H9 (cell line): ENCODE measurements at places on chromosomes 7 and 10.

- no peak for DNase-seq
These were observed 119.1 kb downstream of the MAGI2 start for GRCh38 chr7:79334334-79334733.

- DNase-seq = no peak
These were observed 35.4 kb upstream of the FAM133B start for GRCh38 chr7:92625617-92626016.

DNA sequence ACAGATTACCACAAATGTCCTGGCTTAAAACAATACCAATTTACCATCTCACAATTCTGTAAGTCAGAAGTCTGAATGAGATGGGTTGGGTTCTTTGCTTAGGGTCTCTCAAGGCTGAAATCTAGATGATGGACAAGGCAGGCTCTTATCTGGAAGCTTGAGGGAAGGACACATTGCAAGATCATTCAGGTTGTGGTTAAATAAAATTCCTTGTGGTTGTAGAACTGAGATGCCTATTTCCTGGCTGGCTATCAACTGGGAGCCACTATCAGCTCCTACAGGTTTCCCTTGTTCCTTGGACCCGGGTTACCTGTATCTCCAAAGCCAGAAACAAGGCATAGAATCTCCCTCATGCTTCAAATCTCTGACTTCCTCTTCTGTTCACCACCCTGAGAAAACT is 148.4 kb downstream of the MDFIC start:
- DNase-seq = no peak

DNA sequence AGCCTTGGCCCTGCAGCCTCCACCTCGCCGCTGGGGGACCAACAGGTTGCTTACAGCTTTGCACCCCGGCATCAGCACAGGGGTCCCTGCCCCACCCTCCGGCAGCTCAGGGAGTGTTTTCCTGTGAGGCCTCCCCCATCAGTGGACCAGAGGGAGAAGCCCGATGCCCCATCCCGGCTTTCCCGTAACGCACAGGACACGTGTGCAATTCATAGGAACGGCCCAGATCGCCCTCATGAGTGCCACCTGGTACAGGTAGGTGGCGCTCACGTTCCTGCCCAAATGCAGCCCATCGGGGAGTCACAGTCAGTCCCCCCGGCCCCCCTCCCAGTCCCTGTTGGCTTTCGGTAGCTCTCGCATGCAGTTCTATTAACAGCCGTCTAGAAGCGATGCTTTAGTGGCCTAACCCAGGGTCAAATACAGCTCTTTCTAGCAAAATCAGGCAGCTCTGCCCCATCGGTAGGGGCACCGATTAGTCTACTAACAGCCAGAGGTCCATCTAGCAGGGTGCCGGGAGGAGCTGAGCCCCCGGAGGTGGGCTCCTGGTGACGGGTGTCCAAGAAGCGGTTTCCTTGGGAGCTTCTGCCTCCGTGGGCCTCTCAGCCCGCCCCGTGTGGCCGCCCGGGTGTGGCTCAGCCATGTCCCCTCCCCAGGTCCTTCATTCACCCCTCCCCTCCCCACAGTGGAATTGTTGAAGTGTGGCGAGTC is 48.4 kb upstream of the GTF2IRD1 start:
- peak; percentile 88 for DNase-seq

DNA sequence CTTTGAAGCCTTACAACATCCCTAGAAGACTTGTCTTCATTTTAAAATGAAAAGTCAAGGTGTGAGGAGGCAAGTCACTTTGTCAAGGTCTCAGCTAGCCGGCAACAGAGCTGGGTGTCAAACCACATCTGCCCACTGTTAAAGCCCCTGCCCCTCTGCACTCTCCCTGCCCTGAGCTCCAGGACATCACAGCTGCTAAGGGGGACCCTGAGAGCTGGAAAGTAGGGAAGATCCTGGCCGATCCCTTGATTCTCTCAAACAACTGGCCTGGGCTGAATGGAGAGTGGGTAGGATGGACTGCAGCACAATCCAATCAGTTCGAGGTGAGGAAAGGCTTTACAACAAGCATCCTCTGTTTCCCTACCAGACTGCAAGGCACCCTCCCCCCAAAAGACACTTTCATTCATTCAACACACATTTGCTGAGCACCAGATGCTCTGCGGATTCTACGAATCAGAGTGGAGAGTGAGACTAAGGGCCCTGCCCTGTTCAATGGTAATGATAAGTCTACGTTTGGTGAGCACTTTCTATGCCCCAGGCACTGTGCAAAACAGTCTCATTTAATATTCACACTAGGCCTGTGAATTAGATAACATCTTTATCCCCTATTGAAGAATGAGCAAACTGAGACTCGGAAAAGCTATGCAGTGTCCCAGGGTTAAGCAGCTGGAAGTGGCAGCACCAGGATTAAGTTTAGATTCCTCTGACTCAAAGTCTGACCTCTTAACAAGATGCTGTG is 148.1 kb downstream of the HERPUD2 start:
- no peak for DNase-seq

DNA sequence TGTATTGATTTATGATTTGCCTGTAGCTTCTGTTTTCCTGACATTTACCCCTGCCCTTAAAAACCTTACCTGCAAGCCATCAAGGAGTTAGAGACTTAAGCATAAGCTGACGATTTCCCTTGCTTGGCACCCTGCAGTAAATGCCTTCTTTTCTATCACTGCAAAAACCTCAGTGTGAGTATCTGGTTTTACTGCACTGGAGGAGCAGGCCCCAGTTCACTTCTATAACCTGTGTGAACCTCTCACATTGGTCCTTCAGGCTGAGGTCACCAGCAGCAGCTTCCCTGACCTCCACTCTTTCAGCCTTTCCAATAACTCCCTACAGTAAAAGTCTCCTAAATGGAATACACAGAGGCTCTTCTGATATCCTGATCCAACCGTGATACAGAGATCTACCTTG is 30.5 kb downstream of the NUP42 start:
- DNase-seq = no peak

- DNase-seq = no peak
These were observed 12.7 kb upstream of the BTBD16 start for GRCh38 chr10:122258136-122259074.

- no peak for DNase-seq
These were observed 136.2 kb downstream of the PRPF18 start for GRCh38 chr10:13722747-13723653.

DNA sequence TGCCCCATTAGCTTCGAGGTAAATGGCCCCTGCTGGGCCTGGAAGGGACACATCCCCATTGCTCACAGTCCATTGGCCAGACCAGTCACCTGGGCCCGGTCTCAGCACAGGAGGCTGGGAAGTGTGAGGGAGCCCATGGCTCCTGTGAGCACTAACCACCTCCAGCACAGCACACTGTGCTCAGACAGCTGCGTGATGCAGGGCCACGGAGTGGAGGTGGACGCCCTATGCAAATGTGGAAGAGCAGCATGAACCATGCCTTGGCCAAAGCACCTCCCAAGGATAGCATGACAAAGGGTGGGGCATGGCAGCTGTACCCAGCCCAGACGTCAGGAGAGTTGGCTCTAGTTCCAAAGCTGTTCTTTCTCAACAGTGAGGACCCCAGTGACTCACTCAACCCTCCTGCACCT is 120.1 kb upstream of the ZMIZ1 start:
- no peak for DNase-seq

DNA sequence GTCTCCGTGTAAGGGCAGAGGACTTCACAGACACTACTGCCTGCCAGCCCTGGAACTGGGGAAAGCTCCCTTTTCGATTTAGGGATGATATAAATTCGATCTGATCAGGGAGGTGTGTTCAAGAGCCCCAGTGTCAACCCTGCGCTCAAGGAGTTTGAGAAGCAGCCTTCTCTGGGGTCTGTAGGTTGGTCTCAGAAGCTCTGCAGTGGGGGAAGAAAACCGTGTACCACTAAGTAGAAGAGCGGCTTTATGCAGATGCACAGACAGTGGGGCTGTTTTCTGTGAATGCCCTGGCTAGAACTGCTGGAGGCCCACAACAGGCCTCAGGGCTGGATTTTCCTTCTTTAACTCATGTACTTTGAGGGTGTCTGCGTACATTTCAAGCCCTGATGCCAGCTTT is 6.3 kb upstream of the TBX20 start:
- no peak for DNase-seq
